EH (cell line): ENCODE measurements at places on chromosomes 13 and 19.
A peak's percentile ranks its signal among the peaks of the same experiment; 100 is the strongest.

DNA sequence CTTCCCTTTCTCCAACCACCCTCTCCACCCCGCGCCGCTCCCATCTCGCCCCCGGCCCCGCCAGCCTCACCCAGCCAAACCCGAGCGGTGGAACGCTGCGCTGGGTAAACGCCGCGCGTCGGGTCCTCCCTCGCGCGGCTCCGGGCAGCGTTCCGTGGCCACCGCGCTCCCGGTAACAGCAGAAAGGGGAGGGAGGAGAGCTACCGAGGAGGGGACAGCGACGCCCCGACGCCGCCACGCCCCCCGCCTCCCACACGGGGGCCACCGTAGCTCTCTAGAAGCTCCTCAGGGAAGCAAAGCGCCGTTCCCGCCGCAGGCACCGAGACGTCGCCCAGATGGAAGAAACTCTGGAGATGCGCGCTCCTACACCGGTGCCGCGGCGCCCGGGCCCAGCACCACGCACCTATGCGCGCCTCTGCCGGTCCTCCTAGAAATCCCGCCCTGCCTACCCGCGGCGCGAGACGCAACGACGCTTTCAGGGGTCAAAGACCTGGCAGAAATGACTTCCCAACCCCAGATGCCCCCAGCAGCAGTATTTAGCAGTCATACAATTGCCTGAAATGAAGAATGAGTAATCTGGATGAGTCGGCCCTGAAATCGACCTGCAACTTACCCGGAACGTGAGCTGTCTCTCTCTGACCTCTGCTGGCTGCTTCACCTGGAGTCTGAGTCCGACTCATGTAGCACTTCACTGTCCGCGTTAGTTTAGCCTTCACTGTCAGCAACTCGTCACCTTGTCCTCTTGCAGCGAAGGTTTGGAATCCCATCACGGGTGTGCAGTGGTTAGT is at the start of gene RUBCNL:
Gene RUBCNL, minus strand, starts transcription at position 189 of the 788 bp plus-strand sequence. CDS start 14,777 bp downstream, outside the sequence.
- peak; percentile 20 for DNase-seq

GRCh38 chr19:48111280-48111679 is 663 bp upstream of the PLA2G4C start:
- DNase-seq = no peak

- no peak for DNase-seq
Measured at GRCh38 chr19:3409346-3410064, 43.1 kb downstream of the NFIC start.

DNA sequence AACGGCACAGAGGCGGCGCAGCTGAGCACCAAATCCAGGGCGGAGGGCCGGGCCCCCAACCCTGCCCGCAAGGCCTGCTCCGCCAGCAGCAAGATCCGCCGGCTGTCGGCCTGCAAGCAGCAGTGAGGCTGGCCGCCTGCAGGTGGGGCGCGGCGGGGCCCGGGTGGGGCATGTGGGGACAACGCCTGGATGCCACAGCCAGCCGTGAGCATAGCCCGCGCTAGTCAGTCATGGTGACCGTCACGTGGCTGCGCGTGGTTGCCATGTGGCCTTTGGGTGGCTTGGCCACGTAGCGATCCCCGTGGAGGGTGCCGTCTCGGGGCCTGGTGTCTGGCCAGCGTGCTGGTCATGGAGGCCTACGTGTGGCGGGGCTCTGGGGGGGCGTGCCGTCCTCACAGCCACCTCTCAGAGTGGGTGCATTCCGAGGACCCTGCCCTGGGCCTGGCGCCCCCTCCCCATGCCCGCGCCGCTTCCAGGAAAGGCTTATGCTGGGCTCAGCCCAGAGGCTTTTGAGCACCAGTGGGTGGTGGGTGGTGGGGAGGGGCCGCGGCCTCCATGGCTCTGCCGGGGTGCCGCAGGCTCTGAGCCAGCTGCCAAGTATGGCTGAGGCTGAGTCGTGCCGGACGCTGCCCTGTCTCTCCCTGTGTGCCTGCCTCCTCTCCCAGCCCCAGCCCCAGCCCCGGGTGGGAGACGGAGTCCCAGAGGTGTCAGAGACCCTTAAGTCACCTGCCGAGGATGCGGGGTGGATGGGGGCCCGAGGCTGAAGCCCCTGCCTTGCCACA is 11.1 kb downstream of the CBARP start:
- no peak for DNase-seq

GRCh38 chr13:94974015-94974951 is 261.9 kb upstream of the SOX21 start:
- DNase-seq = no peak

- peak; percentile 21 for DNase-seq
Measured at GRCh38 chr19:13937479-13938300, 527 bp downstream of the PODNL1 start.

DNA sequence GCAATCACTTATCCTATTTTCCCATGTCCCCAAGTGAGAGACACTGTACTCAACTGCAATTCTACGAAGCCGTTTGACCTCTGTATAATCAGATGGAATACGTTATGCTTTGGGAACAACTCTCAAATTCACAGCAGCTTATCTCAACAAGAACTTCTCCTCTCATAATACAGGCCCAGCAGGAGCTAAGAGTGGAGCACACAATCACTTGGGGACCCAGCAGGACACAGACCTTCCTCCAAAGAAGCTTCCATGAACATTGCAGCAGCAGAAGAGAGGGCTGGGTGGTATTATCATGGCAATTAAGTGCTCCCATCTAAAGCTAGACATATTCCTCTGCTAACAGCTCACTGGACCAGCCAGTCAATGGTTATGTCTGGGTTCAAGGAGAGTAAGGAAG is 428.3 kb upstream of the MIR17HG start:
- DNase-seq = no peak

DNA sequence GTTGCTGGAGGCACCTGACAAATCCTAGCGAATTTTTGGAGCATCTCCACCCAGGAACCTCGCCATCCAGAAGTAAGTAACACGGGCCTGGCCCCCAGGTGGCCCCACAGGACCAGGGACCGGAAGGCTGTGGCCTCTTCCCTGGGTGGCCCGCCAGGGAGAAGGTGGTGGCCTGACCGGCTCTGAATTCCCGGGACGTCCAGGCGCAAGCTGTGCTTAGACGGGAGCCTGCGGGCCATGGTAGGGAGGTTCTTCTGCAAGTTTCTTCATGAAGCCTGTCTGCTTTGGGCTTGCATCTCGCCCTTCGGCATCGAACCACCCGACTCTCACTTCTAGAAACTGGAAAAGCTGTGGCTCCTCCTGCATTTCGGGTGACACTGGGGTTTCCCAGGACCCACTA is 47.4 kb downstream of the KDM4B start:
- DNase-seq = no peak

GRCh38 chr19:55391191-55391670 is 5.5 kb downstream of the RPL28 start:
- no peak for DNase-seq

GRCh38 chr13:29849071-29849631 is 1.3 kb downstream of the UBL3 start:
- peak; percentile 48 for DNase-seq

- no peak for DNase-seq
Measured at GRCh38 chr13:98150832-98151479, 8.1 kb downstream of the FARP1 start.

DNA sequence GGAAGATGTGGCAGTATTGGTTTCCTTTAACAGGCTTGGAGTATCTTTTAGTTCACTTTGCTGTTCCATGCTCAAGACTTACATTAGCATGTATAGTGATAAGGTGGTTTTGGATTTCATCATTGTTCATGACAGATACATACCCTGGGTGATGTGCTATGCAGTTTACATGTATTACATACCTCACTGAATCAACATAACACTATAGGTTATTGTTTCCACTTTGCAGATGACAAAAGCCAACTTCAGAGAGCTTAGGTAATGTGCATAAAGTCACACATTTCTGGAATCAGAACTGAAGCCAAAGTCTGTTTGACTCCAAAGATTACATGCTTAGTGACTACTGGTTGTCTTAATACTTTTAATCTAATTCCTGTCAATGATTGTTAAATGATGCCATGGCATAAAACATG is 7.1 kb downstream of the COMMD6 start:
- no peak for DNase-seq
